NCI-H2081 (cell line): ENCODE measurements at places on chromosomes 16 and 17.

- no peak for DNase-seq
Measured at GRCh38 chr16:2970563-2970962, 1.4 kb downstream of the PAQR4 start.

DNA sequence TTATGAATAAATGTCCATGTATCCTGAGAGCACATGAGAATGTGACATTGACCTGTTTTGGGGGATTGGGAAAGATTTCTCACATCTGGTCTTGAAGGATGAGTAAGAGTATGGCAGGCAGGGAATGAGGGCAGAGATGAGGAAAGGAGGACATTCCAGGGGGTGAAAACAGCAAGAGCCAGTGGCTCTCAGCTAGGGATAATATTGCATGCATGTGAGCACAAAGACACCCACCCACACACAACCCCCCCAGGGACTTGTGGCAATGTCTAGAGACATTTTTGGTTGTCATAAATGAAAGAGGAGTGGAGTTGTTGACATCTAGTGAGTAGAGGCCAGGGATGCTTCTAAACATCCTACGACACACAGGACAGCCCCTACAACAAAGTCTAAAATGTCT is 6.0 kb downstream of the MYO1D start:
- no peak for DNase-seq

DNA sequence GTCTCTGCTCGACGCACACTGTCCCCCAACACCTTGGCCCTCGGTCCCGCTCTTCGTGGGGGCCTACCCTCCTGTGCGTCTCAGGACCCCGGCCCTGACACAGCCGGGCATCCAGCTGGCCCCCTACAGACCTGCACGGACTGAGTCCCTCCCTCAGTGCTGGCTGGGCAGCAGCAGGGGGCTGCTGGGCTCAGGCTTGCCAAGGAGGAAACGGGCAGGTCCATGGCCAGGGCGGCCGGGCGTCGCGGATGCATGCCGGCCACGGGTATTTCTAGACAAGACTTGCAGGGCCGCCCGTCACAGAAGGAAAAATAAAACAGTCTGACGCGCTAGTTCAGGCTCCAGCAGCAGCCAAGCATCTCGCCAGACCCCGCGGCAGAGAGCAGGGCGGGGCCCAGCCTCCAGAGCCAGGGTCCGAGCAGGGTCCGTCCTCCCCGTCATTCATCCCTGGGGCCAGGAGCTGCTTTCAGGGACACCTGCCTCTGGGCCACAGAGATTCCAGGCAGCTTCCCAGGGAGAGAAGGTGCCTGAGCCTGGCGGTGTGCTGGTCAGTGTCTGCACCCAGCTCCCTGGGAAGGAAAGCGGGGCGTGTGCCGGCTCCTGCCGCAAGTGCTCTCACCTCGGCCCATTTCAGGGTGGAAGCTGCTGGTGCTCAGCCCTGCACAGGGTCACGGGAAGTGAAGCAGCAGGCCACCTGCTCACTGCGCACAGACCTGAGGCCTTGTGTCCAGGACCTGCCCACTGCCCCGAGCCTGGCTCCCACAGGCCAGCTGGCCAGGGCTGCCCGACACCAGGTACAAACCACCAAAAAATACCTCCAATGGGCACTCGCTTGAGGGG is 7.2 kb upstream of the PVALEF start:
- no peak for DNase-seq

DNA sequence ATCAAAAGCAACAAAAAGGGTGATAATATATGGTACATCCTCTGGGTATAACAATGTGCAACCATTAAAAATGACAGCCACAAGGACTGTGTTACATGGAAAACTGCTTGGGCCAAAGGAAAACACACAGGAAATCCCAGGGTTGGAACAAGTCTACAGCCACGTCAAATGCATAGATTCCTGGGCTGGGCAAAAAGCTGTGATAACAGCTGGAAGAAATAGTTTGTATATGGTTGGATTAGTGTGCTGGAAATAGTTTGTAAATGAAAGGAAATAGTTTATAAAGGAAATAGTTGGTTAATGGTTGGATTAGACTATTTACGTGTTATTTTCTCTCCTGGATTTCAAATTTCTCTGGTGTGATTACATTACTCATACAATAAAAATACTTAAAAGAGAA is 2.6 kb downstream of the HSD17B2 start:
- no peak for DNase-seq

DNA sequence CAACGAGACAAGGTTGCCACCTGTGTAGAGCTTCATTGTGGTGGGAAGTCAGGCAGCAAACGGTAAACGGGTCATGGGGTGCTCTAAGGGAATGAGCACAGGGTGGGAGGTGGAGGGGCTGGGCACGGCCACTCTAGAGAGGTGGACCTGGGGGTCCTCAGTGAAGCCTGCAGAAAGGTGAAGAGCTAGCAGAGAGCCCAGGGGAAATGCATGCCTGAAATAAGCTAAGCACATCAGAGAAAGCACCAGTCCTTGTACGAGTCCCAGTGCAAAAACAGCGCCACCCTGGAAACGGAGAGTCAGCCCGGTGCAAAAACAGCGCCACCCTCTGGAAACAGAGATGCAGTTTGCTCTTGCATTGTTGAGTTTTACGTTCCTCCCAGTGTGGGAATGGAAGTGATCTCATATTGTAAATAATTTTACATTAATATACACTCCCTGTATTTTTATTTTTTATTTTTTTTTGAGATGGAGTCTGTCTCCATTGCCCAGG is 65.0 kb downstream of the TBC1D16 start:
- DNase-seq: peak; percentile 64
